ENCODE measurements at places on chromosomes 4 and X.

DNA sequence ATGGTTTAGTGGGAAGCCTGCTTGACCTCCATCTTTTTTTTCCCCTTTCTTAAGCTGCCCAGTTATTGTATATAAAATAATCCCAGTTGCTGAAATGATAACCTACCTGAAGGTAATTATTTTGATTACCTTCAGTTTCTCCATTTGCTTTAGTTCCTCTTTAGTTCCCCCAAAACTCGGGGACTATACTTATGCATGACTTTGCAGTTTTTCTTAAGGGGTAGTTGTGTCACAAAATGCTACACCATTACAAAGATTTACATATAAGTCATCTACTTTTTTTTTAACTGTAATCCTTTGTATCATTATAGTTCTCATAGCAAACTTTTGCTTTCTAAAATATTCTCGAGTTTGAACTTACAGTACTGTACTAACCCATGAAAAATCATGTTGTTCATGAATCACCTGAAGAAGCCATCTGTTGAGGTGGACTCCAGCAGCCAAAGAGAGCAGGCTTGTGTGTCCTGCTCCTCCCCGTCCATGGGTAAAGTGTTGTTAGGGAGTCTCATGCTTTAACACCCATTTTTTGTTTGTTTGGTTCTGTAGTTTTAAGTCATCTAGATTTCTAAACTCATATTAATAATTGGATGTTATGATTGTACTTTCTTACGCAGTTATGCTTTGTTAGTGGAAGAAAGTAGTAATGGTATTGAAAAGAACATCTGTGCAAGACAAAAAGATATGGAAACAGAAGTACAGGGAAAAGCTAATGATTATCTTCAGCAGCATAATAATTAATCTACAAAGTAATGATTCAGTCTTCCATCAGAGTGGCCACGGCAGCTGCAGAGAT is 34.6 kb downstream of the HADH start:
- DNase-seq, result no peak

DNA sequence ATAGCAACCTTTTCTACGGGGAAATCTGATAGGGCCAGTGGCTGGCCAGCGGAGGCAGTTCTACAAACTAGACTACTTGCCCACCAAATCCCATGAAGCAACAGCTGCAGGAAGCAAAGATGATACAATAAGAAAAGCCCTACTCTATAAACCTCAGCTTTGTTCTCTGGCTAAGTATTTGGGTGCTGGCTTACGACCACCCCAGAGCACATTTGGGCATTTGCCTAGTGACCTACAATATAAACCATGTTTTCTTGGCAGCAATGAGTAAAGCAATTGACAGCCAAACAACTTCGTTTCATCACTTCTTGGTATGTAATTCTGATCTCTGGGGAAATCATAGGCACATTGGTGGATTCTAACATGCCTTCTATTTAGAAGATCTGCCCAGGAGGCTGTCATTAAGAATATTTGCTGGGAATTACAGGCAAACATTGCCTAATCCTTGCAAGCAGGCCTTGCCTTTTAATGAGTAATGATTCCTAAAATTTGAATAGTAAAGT is 7.5 kb upstream of the LHFPL1 start:
- DNase-seq, result no peak

DNA sequence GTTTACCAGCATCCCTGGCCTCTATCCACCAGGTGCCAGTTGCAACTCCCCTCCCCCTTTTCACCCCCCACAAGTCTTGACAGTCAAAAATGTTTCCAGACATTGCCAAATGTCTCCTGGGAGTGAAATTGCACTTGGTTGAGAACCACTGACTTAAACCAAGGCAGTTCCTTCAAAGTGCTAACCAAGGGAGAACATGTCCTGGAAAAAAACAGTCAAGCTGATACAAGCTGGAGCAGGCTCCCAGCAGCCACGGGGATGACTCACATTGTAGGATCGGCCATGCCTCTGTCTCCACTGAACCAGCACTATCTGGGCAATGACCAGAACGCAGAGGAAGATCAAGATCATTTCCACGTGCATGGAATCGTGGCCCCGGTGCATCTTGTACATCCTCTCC is 11.4 kb downstream of the RNF175 start:
- DNase-seq, result no peak

DNA sequence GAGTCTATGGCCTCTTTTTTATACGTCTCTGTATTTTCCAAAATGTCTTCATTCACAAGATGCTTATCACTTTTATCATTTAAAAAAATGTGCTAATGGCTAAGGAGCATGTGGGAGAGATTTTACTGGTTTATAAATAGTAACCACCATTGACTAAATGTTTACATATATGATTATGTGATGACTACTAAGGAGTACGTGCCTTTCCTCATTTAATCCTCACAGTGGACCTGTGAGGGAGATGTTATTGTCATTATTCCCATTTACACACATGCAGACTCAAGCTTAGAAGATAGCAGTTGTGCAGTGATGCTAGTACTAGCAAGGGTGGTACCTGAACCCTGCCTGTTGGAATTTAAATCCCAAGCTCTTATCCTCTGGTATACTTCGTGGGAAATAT is 2.4 kb downstream of the SRD5A3 start:
- no peak for DNase-seq

- DNase-seq, result peak; percentile 68
Measured at GRCh38 chr4:2469192-2469984, 482 bp downstream of the RNF4 start.

- no peak for DNase-seq
Measured at GRCh38 chr4:181728305-181728966, 514.8 kb upstream of the TENM3 start.

All from CD4-positive, alpha-beta T cell treated with Interleukin-6 at 100 ng/mL for 8 hours (primary cell).